ENCODE measurements at places on chromosomes 5 and 9.

DNA sequence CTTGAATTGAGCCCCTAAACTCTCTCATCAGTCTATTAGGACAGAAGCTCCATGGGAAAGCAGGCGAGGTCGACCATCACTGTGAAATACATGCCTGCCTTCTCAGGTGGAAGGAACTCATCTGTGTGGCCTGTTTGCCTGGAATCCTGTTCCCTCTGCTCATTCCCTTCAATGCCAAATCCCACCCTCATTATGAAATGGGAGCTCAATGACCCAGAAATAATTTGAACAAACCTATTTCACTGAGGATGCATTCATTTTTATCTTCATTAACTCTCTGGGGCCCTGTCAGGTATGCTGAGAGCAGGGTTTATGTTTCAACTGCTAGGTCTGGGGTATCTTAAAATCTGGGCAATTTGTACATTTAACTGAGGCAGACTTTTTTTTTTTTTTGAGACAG, 142.2 kb downstream of the MED27 start:
- no peak for DNase-seq

- DNase-seq = no peak
Measured at GRCh38 chr9:102518324-102518723, 476.8 kb upstream of the CYLC2 start.

- DNase-seq = no peak
Measured at GRCh38 chr5:152274224-152274623, 130.9 kb downstream of the NMUR2 start.

GRCh38 chr5:54959673-54960418, 25.5 kb downstream of the ESM1 start:
- no peak for DNase-seq

DNA sequence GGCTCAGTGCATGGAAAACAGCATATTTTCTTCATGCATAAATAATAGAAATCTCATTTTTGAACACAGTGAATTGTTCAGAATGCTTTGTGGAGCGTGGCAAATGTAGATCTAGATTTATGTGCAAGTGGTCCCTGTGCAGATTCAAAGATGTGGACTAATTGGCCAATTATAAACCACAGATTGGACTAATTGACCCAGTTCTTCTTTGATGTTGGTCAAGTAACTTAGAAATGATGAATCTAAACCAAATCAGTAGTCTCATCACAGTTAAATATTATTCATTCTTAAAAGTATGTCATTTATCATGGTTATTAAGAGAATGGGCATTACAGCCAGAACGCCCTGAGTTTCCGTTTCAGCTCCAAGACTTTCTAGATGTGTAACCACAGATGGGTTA, 11.7 kb upstream of the PDE4D start:
- DNase-seq = no peak

- no peak for DNase-seq
Measured at GRCh38 chr9:109387206-109387605, 66.3 kb upstream of the EPB41L4B start.

DNA sequence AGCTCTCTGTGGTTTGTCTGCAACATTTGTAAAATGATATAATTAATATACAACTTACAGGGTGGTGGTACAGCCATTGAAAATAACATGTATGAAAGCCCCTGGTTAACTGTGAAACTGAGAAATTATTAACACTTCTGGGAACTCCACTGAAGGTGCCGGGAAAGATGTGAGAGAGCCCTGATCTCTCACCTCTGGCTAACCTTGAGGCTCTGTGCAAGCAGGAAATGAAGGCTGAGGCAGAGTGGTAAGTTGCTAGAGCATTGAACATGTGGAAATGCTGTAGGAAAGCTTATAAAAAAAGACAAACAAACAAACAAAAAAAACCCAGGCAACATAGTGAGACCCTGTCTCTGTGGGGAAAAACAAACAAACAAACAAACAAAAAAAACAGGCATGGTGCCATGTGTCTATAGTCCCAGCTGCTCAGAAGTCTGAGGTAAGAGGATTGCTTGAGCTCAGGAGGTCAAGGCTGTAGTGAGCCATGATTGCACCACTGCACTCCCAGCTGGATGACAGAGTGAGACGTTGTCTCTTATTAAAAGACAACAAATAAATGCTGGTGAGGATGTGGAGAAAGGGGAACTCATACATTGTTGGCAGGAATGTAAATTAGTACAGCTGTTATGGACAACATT, 7.5 kb downstream of the CATSPER3 start:
- no peak for DNase-seq

- DNase-seq = no peak
Measured at GRCh38 chr5:131272724-131273123, 8.9 kb downstream of the CDC42SE2 start.

GRCh38 chr9:78236551-78236910, 656 bp downstream of the CEP78 start:
- no peak for DNase-seq

DNA sequence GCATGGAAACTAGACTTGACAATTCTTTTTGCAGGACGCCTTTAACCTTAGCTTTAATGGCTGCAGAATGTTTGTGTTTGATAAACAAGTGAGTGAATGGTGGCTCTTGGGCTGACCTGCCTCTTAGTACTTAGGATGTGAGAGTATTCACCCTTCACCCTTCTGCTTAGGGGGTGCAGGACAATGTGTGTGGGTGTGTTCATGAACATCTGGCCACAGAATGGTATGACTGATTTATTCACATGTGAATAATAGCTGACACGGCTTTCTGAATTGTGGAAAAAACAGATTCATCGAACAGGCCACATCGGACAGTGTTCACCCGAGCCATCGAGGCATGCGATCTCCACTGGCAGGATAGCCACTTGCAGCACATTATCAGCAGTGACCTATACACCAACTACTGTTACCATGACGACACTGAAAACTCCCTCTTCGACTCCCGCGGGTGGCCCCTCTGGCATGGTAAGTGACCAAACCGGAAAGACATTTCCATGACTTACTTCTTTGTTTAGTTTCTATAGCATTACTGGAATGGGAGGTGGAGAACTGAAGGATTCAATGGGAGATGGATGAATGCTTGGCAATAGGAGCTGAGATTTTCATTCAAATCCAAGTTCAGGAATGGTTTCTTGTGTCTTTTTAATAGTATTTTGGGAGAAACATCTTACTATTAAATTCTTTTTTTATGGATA, 193.6 kb downstream of the ZSWIM6 start:
- no peak for DNase-seq

- DNase-seq = no peak
Measured at GRCh38 chr5:142896325-142897007, 126.3 kb downstream of the ARHGAP26 start.

GRCh38 chr5:141695627-141696215, 13.7 kb upstream of the ARAP3 start:
- DNase-seq = peak; percentile 28

GRCh38 chr9:132798817-132799790, 79.0 kb downstream of the AK8 start:
- no peak for DNase-seq

- no peak for DNase-seq
Measured at GRCh38 chr9:107112707-107113243, 170.3 kb upstream of the RAD23B start.

DNA sequence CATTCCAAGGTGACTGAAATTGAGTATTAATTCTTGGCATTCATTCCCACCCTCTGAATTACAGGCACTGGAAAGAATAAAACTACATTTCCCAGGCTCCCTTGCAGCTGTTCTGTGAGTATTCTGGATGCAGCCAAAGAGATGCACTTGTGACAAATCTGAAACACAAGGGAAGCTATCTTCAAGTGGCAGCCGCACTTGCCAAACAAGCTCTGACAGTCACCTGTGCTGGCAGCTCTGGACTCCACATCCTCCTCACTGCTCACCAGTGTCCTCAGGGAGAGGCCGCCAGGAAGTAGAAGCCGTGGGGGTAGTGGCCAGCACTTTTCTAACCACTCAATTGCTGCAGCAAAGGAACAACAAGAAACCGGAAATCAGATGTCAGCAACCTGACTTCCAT, 275.0 kb downstream of the NR2F1-AS1 start:
- no peak for DNase-seq

GRCh38 chr9:111937781-111938426, 41.3 kb downstream of the UGCG start:
- DNase-seq = no peak

- no peak for DNase-seq
Measured at GRCh38 chr5:77885519-77885918, 109.4 kb upstream of the TBCA start.

DNA sequence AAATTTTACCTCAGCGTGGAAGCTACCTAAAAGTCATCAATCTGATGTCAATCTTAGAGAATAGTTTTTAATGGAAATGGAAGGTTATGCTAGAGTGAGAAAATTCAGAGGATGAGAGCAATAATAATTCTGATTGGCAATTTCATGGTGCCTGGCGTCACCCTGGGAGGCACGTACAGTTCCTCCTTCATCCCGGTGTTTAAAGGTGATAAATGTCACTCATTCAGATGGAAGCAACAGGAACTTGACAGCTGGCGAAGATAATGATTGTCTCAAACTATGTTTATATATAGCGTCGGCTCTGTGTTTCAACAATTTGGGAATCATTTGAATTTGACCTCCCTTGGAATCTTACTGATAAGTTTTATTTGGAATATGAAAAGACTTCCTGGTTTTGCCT, 108.4 kb downstream of the MED10 start:
- DNase-seq = no peak

DNA sequence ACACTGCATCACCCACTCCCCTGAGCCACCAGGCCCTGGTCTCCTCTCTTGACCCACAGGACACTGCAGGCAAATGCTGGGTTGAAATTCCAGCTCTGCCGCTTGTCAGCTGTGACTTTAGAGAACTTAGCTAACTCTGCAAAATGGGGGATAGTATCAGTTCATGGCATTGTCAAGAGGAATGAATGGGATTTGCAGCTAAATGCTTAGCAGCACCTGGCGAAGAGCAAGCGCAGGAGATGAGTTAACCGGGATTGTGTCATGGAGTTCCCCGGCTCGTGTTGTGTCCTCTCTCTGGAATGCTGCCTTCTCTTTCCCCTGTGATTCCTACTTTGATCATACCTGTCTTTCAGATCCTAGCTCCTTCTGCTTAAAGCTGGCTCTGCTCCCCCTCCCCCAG, 67.1 kb downstream of the DAB2IP start:
- DNase-seq = no peak

DNA sequence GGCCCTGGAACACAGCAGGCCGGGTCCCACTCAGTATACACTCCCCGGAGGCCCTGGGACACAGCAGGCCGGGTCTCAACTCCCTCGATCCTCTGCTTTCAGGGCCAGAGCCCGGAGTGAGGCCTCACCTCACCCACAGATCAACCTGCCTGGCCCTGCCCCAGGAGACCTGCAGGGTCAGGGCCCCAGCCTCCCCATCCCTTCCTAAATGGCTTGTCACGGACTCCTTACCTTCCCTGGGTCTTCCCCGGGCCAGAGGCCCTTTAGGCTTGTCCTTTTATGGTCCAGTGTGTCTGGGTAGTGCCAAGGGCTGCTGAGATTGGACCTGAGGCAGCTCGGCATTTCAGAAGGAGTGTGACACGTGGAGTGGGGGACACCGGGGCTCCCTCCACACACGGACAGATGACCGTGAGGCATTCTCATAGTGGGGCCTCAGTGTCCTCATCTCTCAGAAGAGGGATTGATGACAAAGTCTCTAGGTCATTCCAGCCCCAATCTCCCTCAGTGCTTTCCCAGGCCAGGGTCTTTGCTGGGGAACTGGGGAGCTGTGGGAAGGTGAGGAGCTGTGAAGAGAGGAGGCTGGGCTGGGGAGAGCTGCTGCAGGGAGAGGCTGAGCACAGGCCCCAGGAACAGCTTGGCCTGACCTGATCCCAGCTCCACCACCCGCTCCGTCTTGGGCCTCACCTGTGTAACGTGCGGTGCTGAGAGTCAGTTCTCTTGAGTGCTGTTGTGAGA, 18.0 kb upstream of the PLEKHG4B start:
- no peak for DNase-seq

- no peak for DNase-seq
Measured at GRCh38 chr5:139799359-139799758, 3.8 kb downstream of the PSD2 start.

GRCh38 chr9:90961375-90961774, 159.8 kb downstream of the SYK start:
- no peak for DNase-seq

GRCh38 chr5:12626556-12626955, 722.3 kb upstream of the CTNND2 start:
- no peak for DNase-seq

GRCh38 chr5:82785456-82785855, 291.7 kb downstream of the TMEM167A start:
- DNase-seq = no peak
